ENCODE measurements at places on chromosomes 7 and 10.

- DNase-seq: no peak
Measured at GRCh38 chr10:110494532-110494931, 3.2 kb upstream of the DUSP5 start.

DNA sequence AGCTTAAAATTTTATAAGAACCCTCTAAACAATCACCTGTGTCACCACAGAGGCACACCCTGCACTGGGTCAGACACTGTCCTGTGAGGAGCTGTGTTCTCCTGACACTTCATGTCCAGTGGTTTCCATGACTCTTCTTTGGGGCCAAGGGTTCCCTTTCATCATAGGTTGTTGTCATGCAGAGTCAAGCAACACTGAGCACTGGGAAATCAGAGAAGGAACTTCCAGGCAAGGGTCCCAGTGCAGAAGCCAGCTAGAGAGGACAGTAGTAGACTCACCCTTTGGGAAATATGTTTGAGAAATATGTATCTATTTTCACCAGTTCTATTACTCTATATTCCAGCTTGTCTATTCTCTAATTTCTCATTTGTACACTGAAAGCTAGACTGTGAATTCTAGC, 56.4 kb upstream of the PRSS58 start:
- no peak for DNase-seq

GRCh38 chr10:54900584-54900983, 99.6 kb upstream of the PCDH15 start:
- DNase-seq: no peak

GRCh38 chr7:96169439-96169838, 152.5 kb downstream of the SLC25A13 start:
- DNase-seq: no peak

DNA sequence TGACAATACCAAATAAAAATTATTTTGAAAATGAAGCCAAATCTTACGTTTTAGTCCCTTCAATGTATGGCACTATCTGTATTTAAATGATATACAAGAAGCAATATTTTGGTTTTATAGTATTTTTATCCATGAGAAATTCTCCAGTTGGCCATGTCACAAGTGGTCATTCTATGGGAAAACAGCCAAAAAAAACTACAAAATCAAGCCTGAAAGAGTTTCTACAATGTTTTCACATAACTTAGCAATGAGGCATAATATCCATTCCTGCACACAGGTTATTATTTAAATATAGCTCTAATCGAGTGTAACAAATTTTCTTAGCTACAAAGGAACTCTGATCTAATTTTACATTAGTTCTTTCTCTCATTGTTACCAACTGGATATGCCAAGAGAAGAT, 5.4 kb downstream of the RAB11FIP2 start:
- peak; percentile 44 for DNase-seq

DNA sequence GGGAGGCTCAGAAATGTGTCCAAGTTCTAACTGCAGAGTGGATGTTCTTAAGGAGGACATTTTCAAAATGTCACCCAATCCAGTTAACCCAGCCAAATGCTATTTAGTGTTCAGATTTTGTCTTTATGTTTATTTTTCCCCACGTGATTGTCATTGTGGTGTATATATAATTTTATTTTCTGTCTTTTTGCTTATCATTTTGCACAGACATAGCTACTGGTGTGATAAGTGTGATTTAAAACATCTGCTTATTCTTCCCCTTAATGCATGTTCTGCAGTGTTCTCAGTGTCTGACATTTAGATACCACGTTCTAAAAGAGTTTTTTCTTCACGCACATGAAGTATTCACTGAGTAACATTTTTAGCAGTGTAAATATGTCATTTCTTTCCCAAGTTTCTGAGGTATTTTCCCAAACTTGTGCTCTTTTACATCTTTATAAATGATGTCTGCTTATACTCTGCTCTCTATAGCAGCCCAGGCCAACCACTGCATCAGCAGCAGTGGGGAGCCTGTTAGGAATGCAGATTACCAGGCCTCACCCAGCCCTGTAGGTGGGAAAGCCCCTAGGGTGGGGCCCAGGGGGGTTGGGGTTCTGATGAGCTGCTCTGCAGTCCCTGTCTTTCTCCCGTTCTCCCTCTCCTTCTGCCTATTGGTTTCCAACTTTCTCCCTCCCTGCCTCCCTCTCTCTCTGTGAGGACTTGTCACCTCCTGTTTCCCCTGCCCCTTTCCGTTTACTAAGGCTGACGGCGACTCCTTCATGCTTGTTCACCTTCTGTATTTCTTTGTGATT, 20.8 kb downstream of the ADCY1 start:
- DNase-seq: no peak

DNA sequence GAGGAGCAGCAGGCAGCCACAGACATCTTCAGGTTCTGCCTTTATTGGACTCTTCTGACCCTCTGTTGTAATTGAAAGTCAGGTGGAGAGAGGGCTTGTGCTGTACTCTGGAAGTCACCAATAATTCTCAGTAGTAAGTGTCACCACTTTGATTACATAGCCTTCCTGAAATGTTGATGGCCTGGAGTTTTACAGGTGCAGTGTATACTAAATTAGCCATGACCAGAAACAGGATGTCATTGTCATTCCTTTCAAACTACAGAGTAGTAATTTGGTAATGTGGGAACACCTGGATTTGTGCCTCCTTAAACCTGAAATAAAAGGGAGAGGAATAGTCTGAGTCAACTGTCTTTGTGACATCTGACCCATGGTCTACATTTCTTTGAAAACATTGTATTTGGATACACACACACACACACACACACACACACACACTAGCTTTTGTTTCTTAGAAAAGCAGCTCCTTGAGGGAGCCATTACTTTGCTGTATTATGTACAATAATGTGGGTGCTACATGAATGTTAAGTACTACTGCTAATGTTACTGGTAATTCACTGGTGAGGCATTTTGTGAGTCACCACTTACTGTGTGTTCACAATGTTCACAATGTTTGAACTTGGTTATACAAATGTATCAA, 19.6 kb downstream of the ARL4A start:
- DNase-seq: peak; percentile 41

GRCh38 chr7:35967366-35968139, 166.7 kb downstream of the SEPTIN7 start:
- DNase-seq: no peak

GRCh38 chr7:69598081-69598486, at the start of gene AUTS2:
TSS of gene AUTS2 (plus strand) at chr7:69598475. CDS start at chr7:69599654, 1,179 bp downstream.
- DNase-seq: peak; percentile 87

- no peak for DNase-seq
Measured at GRCh38 chr7:143967398-143967797, 12.8 kb downstream of the OR2F1 start.

DNA sequence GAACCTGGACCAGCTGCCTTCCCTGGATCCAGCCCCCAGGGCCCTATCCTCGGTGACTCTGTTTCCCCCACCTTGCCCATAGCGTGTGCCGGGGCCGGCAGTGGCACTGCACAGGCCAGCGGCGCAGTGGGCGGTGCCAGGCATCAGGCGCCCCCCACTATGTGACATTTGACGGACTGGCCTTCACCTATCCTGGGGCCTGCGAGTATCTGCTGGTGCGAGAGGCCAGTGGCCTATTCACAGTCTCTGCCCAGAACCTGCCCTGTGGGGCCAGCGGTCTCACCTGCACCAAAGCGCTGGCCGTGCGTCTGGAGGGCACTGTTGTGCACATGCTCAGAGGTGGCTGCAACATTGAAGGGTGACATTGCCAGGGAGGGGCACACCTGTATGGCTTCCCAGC, 12.0 kb upstream of the ZNF467 start:
- no peak for DNase-seq

DNA sequence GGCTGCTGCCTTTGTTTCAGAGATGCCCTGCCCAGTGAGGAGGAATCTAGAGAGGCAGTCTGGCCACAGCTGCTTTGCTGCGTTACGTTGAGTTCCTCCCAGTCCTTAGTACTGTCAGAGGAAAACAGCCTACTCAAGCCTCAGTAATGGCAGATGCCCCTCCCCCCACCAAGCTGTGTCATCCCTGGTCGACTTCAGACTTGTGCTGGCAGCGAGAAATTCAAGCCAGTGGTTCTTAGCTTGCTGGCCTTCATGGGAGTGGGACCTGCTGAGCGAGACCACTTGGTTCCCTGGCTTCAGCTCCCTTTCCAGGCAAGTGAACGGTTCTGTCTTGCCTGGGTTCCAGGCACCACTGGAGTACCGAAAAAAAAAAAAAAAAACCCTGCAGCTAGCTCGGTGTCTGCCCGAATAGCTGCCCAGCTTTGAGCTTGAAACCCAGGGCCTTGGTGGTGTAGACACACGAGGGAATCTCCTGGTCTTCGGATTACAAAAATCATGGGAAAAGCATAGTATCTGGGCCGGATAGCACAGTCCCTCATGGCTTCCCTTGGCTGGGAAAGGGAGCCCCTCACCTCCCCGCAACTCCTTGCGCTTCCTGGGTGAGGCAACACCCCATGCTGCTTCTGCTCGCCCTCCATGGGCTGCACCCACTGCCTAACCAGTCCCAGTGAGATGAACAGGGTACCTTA, 9.1 kb downstream of the SDHAF3 start:
- no peak for DNase-seq

- no peak for DNase-seq
Measured at GRCh38 chr10:122618461-122619165, 58.1 kb downstream of the DMBT1 start.

GRCh38 chr7:7793921-7794320, 75.5 kb upstream of the RPA3 start:
- peak; percentile 89 for DNase-seq
